ENCODE measurements at places on chromosomes 12 and 14.

DNA sequence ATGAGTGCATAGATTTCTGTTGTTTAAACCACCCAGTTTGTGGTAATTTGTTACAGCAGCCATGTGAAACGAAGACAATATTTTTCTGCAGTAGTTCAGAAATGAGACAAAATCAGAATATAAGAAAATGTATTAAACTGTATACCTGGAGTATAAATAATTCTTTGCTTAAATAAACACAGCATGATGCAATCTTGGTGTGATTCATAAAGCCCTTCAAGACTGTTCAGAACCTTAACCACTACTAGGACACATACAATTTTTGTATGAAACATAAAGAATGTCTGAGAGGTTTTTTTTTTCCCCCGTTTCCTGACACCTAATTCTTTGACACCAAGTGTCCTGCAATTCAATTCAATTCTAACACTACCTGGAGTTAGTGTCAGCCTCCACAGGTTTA is 10.5 kb downstream of the C12orf75 start:
- DNase-seq: no peak

- DNase-seq: no peak
Observed at GRCh38 chr12:124551268-124552144, 15.9 kb downstream of the NCOR2 start.

- DNase-seq: no peak
Observed at GRCh38 chr14:55301437-55302121, 30.4 kb downstream of the FBXO34 start.

DNA sequence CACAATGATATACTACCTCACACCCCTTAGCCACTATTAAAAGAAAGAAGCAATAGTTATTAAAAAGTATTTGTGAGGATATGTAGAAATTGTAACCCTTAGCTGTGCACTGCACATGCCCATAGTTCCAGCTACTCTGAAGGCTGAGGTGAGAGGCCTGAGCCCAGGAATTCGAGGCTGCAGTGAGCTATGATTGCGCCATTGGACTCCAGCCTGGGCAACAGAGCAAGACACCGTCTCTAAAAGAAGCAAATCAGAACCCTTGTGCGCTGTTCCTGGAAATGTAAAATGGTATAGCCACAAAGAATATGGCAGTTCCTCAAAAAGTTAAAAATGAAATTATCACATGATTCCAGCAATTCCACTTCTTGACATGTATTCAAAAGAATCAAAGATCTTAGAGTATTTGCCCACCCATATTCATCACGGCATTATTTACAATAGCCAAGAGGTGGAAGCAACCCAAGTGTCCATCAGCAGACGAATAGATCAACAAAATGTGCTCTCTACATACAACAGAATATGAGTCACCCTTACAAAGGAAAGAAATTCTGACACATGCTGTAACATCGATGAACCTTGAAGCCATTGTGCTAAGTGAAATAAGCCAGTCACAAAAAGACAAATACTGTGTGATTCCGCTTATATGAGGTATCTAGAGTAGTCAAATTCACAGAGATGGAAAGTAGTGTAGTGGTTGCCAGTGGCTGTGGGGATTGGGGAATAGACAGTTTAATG is 23.7 kb upstream of the YLPM1 start:
- no peak for DNase-seq

DNA sequence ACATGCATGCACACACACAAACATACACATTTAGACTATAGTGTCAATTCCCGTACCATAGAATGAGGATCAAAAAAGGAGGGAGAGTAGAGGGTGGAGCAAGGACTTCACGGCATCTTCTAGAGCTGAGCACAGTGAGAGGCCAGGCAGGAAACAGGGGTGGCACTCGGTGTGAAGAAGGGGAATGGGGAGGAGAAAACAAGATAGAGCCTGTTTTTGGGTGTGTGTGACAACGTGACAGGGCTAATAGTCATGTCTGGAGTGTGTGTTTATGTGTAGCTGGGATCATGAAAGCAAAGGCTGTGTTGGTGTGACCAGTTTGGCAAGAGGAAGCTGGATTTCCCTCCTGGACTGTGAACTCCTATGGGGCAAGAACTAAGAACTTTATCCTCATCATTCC is 9.9 kb upstream of the ACVR1B start:
- no peak for DNase-seq

- DNase-seq: no peak
Observed at GRCh38 chr12:78018939-78019338, 188.2 kb downstream of the NAV3 start.

- no peak for DNase-seq
Observed at GRCh38 chr14:103065861-103066260, 8.5 kb upstream of the CDC42BPB start.
